Stromal cell of bone marrow (primary cell): ENCODE measurements at places on chromosomes 12 and 14.

- DNase-seq: no peak
Measured at GRCh38 chr14:94919896-94920295, 150.0 kb upstream of the GSC start.

GRCh38 chr12:95396849-95397468, 77.0 kb upstream of the METAP2 start:
- peak; percentile 79 for DNase-seq

- no peak for DNase-seq
Measured at GRCh38 chr14:74456684-74457564, 30.9 kb upstream of the SYNDIG1L start.

DNA sequence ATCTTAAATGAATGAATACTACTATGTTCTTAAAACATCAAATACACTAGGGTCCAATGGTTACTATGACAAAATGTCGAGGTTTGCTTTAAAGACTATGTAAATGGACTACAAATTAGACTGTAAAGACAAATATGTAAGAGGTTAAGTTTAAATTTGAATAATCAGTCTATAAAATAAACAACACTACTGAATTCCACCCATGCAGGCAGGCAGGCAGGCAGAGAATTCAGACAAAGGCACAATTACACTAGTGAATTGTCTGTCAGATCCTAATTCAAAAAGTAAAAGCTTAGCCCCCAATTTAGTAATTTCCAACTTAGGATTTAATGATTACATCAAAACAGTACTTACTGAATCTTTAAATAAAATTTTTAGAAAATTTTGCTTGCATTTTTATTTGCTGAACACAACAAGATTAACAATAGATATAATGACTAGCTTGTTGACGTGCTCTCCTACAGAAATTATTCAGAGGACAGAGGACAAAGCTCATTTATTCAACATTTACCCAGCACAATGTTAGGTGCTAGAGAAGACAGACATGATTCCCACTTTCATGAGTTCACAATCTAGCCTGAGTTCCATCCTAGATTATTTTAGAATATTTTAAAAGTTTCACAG, 97.4 kb downstream of the CDK17 start:
- no peak for DNase-seq

GRCh38 chr14:41950428-41951151, 343.9 kb downstream of the LRFN5 start:
- no peak for DNase-seq

DNA sequence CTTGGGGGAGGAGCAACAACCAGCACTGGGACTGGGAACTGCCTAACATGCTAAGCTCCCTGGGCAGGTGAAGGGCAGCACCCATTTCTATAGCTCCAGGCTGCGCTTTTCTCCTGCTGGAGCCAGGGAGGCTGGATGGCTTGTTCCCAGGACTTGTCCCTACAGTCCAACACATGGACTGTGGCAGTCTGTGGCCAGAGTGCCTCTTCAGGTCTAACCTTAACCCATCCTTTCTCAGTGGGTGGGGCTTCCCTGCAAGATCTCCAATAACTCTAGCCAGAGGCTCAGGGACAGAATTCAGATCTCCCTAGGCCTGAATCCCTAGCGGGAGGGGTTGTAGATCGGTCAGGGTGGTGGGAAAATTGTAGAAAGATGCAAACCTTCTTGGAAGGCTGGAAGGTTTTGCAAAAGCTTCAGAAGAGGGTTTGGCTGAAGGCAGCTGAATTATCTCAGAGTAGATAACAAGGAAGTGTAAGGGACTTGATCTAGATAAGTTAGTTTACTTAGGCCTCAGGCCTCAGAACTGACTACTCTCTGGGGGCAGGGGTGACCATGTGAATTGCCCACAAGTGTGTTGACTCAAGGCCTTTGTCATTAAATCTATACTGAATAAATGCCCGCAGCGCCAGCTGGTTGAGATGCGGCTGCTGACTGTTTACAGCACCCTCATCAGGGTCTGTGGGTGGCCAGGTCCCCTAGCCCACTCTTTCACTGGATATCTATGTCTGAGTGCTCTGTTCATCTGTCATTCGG, 60.7 kb downstream of the SSPN start:
- DNase-seq: no peak

DNA sequence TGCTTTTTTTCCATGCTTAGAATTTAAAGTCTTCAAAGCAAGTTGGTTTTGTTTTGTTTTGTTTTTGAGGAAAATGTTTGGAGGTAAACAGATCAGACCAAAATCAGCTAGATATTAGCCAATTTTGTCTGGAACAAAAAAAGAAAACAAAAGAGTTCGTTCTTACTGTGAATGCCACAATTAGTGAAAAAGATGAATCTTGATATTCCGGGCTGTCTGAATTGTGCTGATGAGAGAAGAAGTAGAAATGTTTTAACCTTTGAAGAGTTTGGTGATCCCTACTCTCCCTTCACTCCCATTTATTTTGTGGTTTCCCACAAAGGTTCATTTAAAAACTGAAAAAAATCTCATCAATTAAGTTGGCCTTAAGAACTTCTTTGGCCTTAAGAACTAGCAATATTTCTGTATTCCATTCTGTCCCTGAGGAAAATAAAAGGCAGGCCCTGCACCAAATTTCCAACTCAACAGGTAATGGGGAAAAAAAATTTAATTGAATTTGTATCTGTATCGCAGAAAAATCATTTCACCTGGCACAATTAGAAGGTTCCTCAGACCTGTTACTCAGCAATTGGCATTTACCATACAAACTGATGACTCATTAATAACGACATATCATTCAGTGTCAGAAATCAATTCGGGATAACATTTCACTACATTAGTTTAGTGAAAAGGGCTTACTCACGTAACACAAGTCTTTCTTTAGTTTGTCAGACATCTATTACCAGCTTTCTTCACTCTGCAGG, 562 bp upstream of the GLIPR1L2 start:
- no peak for DNase-seq

DNA sequence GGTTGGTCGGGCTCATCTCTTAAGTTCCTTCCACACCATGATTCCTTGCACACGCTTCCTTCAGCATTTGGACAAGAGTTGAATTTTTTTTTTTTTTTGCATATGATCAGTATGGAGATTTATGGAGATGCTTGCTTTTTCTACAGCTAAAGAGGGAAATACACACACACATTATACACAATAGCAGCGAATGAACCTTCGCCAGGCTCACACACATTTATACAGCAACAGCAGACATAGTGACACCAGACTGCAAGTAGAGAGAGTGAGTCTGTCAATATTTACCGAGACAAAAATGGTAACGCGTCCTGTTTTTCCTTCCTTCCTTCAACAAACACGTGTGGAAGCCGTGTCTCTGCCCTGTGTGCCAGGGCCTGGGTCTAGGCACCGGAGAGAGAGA, 897.9 kb downstream of the BCL11B start:
- no peak for DNase-seq

DNA sequence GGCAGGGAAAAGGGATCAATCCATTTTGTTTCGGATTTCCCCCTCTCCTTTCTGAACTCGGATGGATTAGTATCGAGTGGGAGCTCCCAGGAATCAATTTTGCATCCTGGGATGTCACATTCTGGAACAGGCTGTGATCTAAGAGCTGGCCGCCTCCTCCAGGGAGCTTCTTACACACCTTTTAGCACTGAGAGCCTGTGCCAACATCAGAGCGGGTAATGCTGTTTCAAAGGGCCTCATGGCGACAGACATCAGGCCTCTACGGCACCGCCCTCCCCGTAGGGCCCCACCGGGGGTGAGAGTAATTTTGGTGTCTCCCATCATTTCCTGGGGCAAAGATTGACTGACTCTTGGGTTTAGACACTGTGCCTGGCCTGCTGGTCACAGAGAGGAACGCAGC, 2.7 kb downstream of the GALNT9 start:
- no peak for DNase-seq

DNA sequence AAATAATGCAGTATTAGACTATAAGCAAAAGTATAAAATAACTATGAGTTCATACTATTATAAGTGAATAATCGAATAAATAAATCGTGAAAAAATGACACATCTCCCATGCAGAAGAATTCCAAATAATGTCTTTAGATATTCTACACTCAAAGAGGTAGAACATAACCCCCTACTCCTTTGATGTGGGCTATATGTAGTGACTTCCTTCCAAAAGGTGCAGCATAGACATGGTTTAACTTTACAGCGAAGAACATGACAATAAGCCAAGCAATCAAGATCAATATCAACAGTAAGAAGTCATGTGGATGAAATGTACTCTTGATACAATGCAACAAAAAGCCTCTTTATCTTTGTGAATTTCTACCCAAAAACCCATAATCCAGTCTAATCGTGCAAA, 46.0 kb upstream of the HIF1A start:
- no peak for DNase-seq

DNA sequence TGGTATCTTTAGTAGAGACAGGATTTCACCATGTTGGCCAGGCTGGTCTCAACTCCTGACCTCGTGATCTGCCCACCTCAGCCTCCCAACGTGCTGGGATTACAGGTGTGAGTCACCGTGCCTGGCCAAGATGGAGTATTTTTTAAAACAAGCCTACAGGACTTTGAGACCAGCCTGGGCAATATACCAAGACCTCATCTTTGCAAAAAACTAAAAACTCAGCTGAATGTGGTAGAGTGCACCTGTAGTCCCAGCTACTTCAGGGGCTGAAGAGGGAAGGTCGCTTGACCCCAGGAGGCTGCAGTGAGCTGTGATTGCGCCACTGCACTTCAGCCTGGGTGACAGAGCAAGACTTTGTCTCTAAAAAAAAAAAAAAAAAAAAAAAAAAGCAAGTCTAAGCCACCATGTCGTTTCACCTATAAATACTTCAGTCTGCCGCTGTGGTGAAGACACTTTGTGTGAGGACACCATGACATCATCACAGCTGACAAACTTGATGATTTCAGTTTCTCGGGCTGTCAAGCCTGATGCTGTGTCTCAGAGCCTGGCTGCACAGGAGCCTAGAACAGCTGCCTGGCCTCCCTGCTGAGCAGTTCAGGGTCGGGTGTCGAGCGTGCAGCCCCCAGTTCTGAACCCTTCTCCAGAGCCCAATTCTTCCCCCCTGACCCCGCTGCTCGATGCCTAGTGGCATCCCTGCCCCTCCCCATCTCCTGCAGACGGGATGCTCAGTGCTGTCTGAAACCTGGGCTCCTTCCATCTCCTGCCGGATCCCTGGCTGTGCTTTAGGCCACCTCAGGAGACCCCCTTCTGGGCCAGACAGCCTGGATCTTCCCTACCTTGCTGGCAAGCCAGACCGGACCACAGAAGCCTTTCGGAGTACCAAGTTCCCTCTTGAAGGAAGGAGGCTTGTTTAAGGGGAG, 119.2 kb upstream of the EVL start:
- no peak for DNase-seq

- no peak for DNase-seq
Measured at GRCh38 chr14:21536418-21537089, 10.4 kb upstream of the SALL2 start.

DNA sequence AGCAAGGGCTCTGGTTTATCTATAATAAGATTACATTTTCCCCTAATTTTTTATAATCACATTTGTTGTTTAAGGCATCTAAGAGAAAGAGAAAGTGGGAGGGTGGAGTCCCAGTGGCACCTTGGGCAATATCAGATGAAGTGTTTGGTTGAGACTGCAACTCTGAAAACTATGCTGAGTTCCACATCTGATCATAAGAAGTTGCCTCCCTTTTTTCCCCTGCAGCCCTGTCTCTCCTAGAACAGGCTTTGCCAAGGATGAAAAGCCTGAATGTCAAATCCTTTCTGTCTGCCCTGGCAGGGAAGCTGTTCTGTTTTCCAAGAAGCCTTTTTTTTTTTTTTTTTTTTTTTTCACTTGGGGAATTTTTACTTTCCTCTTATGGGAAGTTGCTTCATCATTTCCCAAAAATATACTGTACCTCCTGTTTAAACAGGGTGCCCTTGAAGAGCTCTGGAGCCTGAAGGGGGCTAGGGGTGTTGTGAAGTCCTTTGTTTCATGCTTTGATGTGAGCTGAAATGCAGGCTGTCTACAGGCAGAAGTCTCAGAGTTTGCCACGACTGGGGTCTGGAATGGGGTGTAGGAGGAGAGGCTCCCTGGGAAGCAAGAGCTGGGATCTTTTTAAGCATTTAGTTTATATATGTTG, 71.3 kb downstream of the SUSD6 start:
- DNase-seq: no peak

- DNase-seq: no peak
Measured at GRCh38 chr14:98219638-98220037, 1052.4 kb downstream of the BCL11B start.

- no peak for DNase-seq
Measured at GRCh38 chr12:93848523-93849101, 171.4 kb downstream of the CRADD start.

DNA sequence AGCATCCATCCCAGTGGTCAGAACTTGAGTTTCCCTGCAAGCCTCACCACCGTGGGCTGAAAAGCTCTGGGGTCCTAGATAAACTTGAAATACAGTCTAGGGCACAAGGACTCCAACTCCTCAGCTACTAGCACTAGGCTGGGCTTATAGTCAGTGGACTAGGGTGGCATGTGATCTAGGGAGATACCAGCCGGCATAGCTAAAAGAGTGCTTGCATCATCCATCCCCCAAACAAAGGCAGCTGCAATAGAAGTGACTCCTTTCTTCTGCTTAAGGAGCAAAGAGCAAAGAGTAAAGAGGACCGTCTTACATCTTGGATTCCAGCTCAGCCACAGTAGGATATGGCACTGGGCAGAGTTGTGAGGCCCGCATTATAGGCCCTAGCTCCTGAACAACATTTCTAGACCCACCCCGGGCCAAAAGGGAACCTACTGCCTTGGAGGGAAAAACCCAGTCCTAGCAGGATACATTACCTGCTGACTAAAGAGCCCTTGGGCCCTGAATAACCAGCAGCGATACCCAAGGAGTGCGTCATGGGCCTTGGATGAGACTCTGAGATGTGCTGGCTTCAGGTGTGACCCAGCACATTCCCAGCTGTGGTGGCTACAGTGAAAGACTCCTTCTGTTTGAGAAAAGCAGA, 17.9 kb upstream of the SOS2 start:
- no peak for DNase-seq

DNA sequence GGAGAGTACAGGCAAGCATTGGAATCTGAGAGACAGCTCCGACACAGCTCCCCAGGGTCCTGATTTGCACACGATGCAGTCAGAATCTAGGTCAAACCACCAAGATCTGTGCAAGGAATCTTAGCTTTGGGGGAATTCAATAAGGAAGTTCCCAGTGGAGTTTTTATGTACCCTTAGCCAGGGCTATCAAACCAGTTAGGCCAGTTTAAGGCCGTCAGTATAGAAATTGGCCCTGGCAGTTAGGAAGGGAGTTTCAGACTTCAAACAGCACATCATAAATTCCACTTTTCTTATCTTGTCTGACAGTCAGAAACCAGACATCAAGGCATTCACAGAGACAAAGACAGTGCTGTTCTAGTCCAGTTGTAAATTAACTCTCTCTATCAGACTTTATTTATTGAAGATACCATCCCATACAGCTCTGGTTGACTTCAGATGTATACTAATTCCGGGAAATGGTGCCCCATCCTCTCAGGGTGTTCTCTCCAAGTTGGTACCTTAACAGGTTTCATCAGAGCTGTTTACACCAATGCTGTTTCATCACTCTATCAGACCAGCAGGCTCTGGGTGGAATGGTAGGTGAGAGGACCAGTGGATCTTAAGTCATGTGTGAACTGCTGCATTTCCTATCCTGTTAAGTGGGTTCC, 157.5 kb upstream of the ATF7IP start:
- DNase-seq: no peak

- no peak for DNase-seq
Measured at GRCh38 chr12:113208041-113208934, 13.0 kb upstream of the TPCN1 start.
